ENCODE measurements at places on chromosomes 1 and 21.

GRCh38 chr21:34911360-34911759 lies 137.7 kb downstream of the RUNX1 start:
- no peak for DNase-seq

- DNase-seq: no peak
Observed at GRCh38 chr1:30083800-30084464, 639.5 kb downstream of the MATN1 start.

GRCh38 chr1:79040424-79041082 lies 34.0 kb upstream of the ADGRL4 start:
- no peak for DNase-seq

DNA sequence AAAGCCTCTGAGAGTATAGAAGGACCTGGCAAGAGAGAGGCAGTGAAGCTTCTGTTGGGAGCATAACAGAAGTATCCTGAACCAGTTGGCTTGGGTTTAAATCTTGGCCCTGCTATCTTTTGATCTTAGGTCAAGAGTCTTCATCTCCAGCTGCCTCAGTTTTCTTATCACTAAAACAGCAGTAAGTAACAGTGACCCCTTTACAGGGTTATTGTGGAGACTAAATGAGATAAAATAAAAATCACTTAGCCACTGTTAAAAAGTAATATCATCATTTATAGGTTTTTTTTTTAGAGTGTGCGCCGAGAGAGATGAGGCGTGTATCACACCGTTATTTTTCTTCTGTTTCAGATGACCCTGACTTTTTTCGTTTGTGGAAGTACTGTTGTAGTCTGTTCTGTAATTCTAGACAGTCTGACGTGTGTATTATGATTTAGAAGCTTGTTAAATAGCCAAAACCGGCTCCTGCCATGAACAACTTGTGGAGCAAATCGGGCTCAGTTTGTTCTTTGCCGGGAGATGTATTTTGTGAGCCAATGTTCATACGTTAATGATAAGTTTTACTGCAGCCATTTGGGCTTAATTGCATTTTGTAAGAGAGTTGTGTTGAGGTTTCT lies 1.1 kb downstream of the THRAP3 start:
- no peak for DNase-seq

GRCh38 chr1:231177936-231178335 lies 16.1 kb downstream of the TRIM67 start:
- no peak for DNase-seq

- no peak for DNase-seq
Observed at GRCh38 chr1:33032126-33032869, 4.4 kb downstream of the AK2 start.

GRCh38 chr1:37822906-37823815 lies 15.2 kb upstream of the YRDC start:
- no peak for DNase-seq

GRCh38 chr21:23152130-23152529 lies 2153.9 kb downstream of the NCAM2 start:
- no peak for DNase-seq

GRCh38 chr1:13536571-13536970 lies 22.8 kb upstream of the LRRC38 start:
- DNase-seq: no peak

GRCh38 chr1:98325646-98326440 lies 335.7 kb upstream of the SNX7 start:
- DNase-seq: no peak

DNA sequence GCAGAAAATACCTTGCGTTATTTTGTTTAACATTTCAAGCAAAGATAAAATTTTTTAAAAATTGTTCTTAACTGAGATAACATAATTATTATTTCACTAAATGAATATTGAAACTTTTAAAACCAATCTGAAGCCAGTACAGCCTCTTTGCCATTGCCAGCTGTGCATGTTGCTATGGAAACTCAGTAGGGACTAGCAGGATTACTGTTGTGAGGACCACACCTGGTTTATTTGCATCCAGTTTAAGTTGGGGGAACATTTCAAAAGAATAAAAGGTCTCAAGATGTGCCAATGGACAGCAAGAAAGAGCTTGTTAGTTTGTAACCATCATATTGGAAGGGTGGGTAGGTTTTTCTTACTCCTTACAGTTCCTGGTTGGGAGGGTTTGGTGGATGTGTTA lies 80.7 kb downstream of the POU2F1 start:
- DNase-seq: no peak

GRCh38 chr21:31781737-31782136 lies 49.8 kb upstream of the SCAF4 start:
- peak; percentile 20 for DNase-seq

DNA sequence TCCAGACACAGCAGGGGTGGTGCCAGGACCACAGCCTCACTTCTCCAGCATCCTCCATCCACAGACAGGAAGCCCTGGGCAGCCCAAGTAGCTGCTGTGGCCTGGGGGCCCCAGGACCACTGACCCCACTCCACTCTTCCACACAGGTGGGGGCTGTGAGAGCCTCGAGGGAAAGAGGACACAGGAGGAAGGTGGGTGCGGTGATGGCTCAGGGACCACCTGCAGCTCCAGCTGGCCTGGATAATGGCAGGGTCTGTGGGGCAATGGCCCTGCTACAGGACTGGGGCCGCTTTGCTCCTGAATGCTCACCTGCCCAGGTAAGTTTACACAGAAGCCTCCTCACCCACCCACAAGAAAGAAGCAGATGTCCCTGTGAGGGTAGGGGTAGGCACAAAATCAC lies 18.3 kb upstream of the PRSS38 start:
- no peak for DNase-seq

DNA sequence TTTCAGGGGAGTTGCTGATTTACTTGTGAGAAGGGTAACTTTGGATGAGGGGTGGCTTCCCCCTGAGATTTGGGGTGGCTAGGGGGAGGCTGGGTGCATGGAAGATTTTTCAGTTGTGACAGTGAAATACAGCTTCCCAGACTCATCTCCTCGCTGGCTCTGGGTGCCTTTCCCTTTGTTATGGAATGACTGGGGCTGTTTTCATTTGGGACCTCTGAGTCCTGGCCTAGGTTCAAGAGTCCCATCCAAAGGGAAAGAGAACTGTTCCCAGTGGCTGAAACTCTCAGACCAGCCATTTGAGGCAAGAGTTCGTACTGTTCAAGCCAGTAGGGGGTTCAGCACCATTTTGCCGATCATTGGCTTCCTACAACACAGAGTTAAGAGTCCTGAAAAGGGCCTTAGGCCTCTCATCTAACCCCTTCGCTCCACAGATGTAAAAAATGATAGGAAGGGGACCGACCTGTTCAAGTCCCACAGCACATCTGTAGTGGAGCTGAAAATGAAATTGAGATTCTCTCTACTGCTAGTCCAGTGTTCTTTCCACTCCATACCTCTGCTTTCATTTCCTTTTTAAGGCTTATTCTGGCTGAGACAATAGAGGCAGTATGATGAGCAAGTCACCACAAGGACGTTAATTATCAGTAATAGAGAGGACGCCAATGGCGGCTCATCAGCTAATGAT lies 958 bp downstream of the DDR2 start:
- DNase-seq: no peak

GRCh38 chr1:155218854-155219591 lies 10.5 kb downstream of the MTX1 start:
- no peak for DNase-seq

Data from right renal pelvis (tissue), 4 donors.